ENCODE measurements at places on chromosomes 2 and 18.

GRCh38 chr2:118052474-118052873 is 35.8 kb upstream of the INSIG2 start:
- DNase-seq = no peak

DNA sequence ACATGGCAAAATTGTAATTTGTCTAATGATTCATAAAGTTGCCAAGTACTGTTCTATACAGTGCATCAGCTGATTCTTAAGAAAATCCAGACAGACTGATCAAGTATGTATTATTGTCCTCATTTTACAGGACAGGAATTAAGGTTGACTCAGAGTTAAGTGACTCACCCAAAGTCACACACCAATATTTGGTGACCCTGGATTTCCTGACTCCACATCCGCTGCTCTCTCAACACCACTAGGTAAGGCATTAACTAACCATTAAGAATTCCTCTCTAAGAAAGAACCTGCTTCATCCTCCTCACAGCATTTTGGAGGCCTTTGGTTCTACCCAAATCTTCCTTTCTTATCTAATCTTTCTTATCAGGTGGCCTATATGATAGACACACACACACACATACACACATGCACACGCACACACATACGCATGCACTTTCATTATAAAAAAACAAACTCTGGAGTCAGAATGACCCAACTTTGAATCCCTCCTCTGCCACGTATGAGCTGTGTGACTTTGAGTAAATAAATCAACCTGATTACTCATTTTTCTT is 150.8 kb downstream of the ANKRD44 start:
- DNase-seq = no peak

- no peak for DNase-seq
Observed at GRCh38 chr2:229740279-229740678, 25.9 kb upstream of the DNER start.

GRCh38 chr18:54636217-54636616 is 45.2 kb downstream of the DYNAP start:
- DNase-seq = no peak

GRCh38 chr2:224126440-224126839 is 87.4 kb upstream of the SERPINE2 start:
- no peak for DNase-seq

DNA sequence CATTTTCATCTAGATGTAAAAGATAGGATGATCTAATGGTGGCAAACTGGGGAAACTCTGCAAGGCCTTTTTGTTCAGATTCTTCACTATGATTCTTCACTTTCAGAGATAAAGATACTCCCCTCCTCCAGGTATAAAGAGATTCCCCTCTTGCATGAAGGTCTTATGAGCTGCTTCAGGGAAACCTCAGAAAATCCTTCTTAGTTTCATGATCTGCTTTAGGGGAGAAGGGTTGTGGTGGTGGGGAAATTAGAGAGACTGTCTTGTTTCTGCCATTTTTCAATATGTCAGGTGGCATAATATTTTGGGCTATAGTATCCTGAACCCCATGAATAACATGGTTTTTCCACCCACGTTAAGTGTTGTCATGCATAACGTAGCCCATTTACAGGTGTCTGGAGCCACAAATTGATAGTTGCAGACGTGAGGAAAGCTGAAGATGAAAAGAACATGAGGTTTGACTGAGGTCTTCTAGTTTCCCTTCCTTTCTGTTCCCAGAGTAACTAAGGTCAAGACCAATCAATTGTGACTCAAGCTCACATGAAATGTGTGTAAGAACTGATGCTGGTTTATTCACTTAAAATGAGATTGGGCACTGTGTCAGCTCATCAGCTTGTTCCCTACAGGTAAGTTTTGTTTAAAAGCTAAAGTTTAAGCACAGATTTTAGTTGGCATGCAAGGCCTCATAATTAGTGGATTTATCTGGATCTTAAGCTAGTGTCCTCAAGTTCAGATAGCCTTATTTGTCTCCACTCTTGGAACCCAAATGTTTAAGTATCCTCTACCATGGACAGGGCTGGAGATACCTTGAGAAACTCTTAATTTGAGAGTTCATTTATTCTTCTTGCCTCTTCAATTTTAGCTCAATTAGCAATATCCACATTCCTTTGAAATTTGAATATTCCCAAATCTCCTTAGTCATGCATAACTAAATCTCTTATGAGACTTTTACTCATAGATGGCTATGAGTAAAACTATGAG is 304.5 kb upstream of the FANCL start:
- no peak for DNase-seq

GRCh38 chr2:142134911-142135310 is 4.1 kb upstream of the LRP1B start:
- DNase-seq = no peak

DNA sequence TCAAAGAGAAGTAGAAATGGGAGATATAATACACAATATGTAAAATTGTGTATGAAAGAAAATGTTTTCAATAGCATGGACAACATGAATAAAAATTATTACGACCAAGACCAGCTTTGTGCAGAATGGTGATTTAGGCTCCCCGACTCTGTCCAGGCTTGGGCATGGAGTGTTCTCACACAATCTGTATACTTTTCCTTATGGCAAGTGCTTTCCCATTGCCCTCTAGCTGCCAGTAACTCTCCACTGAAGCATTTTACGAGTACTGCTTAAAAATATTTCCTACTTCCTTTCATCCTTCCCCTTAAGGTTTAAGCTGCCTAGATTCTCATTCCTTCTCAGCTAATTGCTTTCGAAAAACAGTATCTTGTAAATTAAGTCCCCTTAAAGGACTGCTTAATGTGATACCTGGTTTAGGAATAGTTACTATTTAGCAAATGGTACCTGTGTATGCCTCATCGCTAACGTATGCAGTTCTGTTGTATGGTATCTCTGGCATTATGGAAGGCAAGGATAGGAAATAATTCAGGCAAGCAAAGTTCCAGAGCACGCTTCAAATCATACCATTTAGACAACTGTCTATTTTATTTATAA is 714.6 kb downstream of the ERBB4 start:
- no peak for DNase-seq
